ENCODE measurements at places on chromosomes 4 and X.

DNA sequence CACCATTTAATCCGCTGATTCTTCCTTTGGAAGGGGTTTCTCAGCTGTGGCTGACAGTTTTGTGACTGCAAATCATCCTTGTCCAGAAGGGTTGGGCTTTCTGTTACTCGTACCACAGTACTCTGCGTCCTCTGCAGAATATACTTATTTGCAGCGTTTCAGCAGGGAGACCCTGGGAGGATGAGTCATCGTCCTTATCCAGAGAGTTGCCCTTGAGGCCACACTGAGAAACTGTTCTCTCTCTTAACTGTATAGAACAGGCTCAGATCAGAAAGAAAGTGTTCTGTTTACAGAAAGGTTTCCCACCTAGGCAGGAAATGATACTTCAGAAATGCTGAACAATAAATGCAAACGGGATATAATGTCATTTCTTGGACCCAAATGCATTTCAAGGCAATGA, 47.8 kb upstream of the DDX53 start:
- peak; percentile 27 for DNase-seq

GRCh38 chrX:124272370-124272982, 60.0 kb upstream of the TEX13D start:
- no peak for DNase-seq

DNA sequence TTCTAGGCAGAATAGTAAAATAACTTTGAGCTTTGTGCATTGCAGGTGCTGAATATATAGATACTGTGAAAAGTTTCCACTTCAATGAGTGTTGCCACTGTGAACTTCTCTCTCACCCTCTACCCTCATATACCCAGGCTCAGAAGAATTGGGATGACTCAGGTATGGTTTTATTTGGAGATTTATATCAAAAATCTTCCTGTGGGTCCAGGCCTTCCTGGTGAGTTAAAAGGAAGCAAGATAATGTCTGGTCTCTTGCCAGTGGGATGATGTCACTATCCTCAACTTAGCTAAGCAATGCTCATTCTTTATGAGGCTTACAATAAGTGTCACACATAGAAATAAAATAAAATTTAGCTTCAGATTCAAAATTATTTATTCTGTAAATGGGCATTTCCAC, 153.3 kb upstream of the TENT5D start:
- DNase-seq, result no peak

- DNase-seq, result no peak
Observed at GRCh38 chr4:27020203-27020602, 159.6 kb downstream of the STIM2 start.
